ENCODE measurements at places on chromosomes 3 and 15.

DNA sequence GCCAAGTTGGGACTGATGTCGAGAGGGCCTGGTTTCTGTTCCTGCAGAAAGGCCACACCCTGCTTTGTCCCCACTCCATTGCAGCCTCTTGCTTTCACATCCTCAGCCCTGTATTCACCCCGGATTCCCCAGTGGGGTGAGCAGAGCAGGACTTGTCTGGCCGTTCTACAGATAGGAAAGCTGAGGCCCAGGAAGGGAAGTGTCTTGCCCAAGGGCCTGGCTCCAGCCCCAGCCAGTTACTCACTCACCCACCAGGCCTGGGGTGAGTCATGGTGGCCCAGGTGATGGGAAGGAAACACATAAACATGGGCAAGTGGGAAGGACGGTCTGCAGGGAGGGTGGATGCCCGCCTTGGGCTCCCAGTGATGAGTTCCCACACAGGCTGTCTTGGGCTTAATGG lies 6.1 kb upstream of the DUSP7 start:
- DNase-seq = peak; percentile 22

- DNase-seq = no peak
Measured at GRCh38 chr3:130582457-130583153, 65.6 kb downstream of the COL6A6 start.

DNA sequence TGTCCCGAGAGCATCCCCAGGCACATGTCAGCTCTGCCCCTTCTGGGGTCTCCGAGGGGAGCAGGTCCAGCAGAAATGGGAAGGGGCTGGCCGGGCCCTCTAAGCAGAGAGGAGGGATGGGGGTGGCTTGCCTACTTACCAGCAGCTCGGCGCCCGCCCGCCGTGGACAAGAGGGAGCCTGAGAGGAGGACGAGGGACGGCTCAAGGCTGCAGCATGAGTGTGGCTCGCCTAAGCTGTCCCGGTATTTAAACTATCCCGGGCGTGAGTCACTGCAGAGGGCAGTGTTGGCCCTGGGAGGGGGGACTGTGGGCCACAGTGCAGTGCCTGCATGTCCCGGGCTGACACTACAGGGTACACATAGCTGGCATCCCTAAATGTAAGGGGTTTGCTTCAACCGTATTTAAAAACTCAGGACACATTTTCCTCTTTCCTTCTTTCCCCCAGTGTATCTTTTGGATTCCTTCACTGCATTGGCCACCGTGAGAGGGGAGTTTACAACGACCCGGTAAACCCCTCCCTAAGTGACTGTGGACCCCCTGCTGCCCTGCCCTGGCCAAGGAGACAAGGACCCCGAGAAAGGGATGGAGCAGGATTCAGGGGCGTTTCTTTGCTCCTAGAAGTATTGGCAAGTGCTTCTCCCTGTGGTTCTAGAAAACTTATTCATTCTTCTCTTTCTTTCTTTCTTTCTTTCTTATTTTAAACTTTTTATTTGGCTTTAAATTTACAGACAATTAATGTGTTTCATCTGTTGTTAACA lies at the start of gene LRRC15:
LRRC15 (minus strand) TSS at position 222 of the 758 bp plus-strand sequence. CDS start 8,700 bp downstream, outside the sequence.
- no peak for DNase-seq

DNA sequence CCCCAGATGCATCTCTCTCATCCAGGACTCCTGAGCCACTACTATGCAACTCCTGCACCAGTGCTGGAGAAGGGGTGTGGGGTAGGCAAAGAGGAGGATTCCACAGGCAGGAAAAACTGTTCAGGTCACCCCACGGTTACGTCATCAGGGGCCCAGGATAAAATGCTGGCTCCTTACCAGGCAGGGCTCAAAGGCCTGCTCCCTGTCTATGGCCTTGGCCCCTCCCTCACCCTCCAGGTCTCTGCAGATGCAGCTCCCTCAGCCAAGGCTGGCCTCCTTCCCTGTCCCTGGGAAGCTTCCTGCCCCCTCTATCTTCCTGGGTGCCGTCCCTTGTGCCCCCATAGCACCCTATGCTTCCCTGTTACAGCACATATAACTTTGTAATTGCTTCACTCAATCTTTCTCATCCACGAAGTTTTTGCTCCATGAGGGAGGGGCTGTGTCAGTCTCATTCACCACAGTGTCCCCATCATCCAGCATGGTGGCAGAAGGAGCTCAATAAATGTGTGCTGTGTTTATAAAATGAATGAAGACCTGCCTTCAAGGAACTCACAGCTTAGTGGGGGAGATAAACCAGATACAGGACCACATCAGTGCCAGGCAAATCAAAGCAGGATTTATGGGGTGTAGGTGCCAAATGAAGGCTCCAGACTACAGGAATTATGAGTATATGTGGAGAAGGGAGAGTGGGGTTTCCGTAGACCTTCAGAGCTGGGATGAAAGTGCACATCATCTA lies 18.6 kb downstream of the KBTBD13 start:
- DNase-seq = no peak

GRCh38 chr3:149390772-149391212 lies 13.3 kb upstream of the TM4SF1 start:
- no peak for DNase-seq

DNA sequence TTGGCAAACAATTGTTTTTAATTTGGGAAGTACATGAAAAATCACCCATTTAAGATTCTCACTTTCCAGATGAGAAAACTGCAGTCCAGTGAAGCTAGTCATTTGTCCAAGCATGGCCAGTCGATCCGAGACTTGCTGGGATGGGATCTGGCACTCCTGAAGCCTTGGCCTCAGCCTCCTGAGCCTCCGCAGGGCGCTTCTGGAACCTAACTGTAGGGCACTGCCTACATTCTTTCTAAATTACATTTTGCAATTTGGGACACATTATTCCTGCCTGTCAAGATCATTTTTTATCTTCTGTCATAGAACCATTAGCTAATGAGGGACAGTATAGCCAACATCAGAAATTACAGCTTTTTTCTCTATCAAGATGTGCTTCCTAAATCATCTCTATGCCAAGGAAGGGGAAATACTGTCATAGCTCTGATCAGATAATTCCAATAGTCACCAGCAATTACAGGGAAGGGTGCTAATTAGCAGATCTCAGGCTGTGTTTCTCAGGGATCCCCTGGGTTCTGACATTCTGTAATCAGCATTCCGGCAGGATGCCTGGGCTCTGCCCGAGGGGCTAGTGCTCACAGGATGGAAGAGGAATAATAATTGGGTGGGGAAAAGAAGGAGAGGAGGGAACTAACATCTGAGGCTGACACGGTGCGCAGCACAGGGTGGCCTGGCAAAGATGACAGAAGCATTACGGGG lies 28.3 kb downstream of the ANAPC13 start:
- no peak for DNase-seq

DNA sequence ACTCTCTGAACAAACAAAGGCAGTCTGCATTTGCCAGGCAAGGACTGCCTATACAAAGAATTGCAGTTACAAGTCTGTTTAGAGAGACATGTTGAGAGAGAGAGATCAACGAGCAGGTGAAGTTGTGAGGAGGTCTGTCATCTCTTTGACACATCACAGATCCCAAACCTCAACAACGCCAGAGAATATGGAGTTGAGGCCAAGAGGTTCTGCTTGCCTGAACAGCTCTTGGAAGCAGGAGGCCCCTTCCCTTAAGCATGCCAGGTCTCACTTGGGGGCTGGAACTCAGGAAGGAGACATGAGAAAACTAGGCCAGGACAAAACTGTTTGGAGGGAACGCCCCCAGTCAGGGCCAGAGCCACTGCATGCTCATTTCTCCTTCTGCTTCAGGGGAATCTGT lies 22.3 kb upstream of the MUSTN1 start:
- DNase-seq = no peak

DNA sequence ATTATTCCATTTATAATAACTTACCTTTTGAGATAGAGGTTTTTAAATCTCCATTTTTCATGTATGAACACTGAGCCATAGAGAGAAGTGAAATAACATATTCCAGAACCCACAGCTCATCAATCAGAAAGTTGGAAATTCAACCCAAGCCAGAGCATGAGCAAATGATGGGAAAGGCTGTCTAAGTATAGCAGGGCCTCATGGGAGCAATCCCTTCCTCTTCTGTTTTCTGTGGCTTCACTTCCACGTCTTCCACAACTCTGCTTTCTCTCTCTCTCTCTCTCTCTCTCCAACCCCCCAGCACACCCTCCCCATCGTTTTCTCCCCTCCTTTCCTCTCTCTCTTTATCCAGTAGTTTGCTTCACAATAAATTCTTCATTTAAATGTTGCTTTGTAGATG lies 14.8 kb upstream of the IL1RAP start:
- no peak for DNase-seq

- DNase-seq = no peak
Measured at GRCh38 chr3:83403927-83404326, 1554.9 kb upstream of the CADM2 start.

DNA sequence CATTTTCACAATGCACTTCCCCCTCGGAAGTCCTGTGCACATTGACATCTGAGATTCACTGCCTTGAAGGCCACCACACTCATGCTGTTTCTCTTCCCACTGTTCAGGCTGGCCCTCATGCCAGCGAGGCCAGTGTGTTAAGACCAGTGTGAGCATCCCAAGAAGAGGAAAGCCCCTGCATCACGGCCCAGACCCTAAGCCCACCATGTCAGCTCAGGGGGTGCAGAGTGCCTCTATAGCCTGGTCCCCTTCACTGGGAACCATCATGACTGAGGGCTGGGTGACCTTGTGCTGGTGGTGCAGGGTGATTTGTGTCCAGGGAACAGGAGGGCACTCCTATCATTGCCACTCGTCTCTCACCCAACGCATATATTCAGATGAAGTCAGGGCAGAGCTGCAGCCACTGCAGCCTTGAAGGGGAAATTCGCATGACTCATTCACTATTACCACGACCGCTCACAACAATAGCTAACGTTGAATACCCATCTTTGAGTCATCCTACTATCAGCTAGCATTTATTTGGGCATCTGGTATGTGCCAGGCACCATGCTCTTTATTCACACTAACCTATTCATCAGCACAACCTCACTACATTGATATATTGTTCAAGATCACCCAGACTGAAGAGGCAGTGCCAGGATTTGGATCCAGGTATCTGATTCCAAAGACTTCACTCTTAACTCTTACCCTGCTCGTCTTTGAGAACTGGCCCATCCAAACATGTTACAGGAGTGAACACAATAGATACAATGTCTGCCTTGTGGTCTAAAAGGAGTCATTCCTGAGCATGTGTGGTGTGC lies 58.8 kb upstream of the SLC6A11 start:
- DNase-seq = no peak

DNA sequence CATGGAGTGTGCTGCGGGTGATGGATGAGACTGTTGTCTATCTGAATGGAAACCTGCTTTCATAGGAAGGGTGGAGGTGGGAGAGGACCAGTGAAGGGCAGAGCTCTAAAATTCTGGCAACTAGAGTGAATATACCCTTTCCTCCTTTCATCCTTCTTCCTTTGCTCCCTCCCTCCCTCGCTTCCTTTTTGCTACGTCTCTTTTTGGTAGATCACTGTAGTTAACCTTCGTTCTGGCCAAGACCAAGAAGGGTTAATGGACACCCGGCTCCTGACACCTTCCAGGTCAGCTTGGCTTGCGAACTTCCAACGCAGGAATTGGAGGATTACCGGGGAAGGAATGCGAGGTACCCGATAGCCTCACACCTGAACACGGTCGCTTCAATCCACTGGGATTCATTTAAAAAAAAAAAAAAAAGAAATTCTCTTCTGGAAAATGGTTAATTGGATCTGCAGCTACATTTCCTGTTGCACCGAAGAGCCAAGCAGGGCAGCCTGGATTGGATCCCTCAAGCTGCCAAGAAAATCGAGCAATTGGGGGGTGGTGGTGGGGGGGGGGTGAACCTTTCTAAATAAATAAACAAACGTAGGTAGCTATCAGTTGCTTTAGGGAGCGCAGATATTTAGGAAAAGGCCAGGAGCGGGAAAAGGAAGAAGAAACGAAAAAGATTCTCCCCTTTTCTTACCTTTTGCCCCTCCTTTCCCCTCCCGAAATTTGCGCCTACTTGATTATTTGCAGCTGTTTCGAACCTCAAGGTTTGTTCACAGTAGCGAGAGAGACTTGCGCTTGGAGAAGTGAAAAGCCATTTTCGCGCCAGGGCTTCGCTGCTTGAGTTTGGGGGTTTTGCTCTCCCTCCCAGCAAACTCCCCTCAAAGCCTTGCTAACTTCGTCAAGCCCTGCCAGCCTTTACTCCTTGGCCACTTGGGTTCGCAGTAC lies 9.5 kb upstream of the NR2F2 start:
- DNase-seq = no peak

- DNase-seq = no peak
Measured at GRCh38 chr15:100123611-100124010, 218.2 kb downstream of the ADAMTS17 start.

DNA sequence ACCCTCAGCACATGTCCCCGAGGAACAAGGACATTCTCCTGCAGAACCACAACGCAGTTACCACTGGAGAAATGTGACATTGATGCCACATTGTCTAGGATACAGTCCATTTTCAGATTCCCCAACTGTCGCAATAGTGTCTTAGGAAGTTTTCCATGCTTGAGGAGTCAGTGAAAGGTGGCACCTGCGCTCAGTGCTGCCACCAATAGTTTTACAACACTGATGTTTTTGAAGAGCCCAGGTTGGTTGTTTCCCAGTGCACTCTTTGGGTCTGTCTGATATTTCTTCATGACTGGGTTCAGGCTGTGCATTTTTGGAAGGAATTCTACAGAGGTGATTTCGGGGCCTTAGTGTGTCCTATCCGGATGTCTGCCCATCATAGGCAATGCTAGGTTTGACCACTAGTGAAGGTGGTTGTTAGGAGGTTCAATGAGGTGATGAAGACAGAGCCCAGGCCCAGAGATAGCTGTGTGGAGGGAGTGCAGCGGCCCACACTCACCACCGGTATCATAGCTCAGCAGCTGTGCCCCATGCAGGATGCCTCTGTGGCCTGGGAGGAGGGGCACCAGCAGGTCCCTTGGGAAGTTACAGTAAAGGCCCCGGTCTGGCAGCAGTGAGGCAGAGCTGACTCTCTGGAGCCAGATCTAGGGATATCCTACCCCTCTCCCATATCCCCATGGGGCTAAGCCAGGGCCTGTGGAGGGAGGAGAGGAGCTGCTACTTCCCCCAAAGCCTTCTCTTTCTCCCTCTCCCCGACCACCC lies 96.6 kb downstream of the DNAJB8 start:
- no peak for DNase-seq

- no peak for DNase-seq
Measured at GRCh38 chr15:68606375-68606774, 27.6 kb downstream of the CORO2B start.

DNA sequence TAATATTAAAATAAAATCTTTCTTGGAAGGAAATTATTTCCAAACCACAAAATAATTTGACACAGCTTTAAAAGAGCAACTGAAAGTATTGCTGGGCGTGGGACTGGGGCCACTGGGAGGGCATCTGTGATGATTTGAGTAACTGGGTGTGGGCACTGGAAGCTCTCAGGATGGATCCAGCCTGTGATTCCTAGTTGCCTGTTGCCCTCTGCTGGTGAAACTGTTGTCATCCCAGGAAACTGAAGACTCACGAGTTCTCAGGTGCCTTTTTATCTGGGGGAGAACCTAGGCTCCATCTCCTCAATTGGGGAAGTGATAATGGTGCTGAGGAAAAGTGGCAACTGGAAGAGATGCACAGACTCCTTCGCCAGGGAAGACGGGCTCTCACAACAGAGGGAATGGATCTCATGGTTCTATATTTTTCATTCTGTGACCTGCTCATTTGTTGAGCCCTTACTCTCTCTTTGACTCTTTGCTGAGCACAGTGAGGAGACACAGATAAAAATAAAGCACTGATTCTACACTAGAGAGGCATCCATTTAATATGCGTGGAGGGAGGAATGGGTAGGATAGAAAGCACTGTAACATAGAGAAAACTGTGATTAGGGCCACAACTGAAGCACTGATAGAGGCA lies 61.6 kb downstream of the TPRG1 start:
- DNase-seq = peak; percentile 4
